Stimulated activated CD4-positive, alpha-beta T cell treated with anti-CD3 and anti-CD28 coated beads, TNF-alpha, amount 100 ng/mL, for 1 hour (primary cell): ENCODE measurements at places on chromosomes 5 and 9.

DNA sequence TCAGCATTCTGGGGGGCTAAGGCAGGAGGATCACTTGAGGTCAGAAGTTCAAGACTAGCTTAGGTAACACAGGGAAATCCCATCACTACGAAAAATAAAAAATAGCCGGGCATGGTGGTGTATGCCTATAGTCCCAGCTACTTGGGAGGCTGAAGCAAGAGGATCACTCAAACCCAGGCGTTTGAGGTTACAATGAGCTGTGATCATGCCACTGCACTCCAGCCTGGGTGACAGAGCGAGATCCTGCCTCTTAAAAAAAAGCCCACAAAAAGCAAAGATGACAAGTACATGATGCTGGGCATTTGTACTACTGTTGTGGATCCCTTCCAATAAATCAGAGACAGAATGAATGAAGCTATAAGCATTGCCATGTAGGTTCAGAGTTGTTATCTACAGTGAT is 320.1 kb upstream of the PANK3 start:
- DNase-seq, result no peak

DNA sequence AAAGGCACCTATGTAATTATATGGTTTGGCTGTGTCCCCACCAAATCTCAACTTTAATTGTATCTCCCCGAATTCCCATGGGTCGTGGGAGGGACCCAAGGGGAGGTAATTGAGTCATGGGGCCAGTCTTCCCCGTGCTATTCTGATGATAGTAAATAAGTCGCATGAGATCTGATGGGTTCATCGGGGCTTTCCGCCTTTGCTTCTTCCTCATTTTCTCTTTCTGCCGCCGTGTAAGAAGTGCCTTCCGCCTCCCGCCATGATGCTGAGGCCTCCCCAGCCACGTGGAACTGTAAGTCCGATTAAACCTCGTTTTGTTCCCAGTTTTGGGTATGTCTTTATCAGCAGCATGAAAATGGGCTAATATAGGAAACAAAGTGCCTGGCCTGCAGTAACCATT is 56.6 kb downstream of the TSPAN17 start:
- DNase-seq, result no peak

- DNase-seq, result no peak
These were observed 71.6 kb upstream of the RNU6ATAC start for GRCh38 chr9:134236001-134236421.

DNA sequence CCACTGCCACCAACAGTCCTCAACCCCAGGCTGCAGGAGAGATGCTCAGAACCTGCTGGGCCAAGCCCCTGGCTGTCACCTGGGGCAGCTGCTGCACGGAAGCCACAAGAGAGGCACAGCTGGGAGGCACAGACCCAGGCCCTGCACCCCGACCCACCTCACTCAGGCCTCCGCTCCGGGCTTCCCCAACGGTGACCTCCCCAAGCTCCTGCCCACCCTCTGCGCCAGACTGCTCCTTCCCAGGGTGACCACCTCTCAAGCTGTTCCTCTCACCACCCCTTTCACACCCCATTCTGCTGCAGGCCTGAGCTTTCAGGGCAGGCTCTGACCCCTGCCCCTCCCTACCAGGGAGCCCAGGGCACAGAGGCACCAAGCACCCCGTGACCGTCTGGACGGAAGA is 33.0 kb downstream of the VAV2 start:
- no peak for DNase-seq

DNA sequence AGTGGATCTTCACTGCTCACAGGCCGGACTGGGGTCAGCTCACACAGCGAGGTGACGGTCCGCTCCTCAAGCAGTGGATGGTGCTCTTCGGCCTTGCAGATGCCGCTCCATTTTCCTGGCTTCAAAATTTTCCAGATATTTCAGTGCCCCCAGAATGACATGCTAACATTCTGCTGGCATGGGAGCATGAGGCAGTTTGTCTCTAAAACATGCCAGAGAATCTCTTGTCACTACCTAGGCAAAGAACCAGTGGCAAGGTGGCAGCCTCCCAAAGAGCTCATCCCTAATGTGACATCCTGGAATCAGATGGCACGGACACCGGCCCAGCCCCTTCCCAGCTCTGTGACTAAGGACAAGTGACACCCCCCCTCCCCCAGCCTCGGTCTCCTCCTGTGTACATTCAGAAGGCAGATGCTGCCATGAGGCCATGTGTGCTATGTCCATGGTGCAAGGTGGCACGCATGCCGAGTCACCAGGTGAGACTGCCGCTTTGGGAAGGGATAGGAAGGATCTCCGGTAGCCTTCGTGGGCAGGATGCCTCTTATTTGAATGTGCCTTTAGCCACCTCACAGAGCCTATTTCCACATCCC is 2.7 kb downstream of the S1PR3 start:
- DNase-seq, result no peak

DNA sequence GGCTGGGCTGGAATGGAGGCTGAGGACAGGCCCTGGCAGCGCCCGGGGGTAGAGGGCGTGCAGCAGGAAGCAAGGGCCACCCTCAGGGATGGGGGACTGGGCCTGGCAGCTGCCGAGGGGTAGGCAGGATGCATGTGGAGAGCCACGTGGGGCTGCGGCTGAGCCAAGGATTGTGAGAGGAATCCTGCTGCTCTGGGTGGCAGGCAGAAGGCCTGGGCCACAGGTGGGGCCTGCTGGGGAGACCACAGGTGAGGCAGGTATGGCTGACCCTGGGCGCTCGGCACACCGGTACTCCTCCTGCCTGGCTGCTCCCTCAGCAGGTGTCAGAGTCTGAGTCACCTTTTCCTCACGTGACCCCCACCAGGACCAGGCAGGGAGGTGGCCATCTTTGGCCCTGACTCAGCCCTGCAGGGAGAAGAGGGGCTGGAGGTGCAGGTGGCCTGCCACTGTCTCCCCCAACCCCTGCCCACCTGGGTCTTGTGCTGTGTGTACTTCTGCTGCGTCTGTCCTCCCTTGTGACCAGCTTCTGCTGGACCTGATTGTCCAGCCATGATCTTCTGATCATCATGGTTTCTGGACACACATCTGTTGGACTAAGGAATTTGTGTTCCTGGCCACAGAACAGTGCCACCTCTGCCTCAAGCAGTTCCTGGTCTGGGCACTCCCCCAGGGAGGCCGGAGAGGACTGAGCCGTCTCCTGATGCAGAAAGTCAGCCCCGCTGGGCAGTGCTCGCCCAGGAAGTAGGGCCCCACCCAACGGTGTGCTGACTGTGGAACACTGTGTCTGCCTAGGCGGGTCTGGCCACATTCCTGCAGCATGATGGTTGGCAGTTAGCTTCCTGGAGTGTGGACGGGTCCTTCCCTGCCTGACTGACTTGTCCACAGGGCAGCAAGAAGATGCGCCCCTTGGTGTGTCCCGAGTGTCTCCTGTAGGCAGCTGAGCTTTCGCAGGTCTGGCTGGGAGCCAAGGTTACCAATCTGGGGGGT is 6.4 kb downstream of the ARRDC1 start:
- DNase-seq, result no peak

- DNase-seq, result no peak
These were observed 1.9 kb downstream of the SDHA start for GRCh38 chr5:219991-220390.

GRCh38 chr5:176747670-176748072 is 62.7 kb upstream of the UNC5A start:
- no peak for DNase-seq

DNA sequence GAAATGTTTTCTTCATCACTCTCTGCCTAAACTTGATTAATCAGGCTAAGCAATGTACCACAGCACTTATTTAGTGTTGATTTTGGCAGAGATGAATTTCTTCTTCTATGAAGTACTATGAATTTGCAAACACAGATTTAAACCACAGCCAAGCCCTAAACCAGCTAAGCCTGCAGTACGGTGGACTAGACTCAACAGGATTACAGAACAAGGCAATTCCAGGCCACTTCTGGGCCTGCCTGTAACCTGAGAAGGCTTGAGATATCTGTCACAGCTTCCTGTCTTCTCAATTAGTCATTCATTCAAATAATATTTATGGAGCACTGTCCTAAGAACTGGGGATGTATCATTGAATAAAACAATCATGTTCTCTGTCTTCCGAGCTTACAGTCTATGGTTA is 32.4 kb upstream of the CAST start:
- DNase-seq, result no peak

GRCh38 chr9:125854553-125855275 is 107.5 kb downstream of the PBX3 start:
- DNase-seq, result no peak

GRCh38 chr5:170430866-170431437 is 41.8 kb upstream of the KCNMB1 start:
- no peak for DNase-seq

GRCh38 chr9:71349218-71349617 is 227.8 kb upstream of the TRPM3 start:
- DNase-seq, result no peak

- DNase-seq, result no peak
These were observed 46.6 kb upstream of the SLC12A2 start for GRCh38 chr5:128036950-128037349.

GRCh38 chr9:31486630-31487029 is 897.8 kb upstream of the ACO1 start:
- DNase-seq, result no peak
